Endothelial cell (in vitro differentiated cells): ENCODE measurements at places on chromosomes 5 and 9.

DNA sequence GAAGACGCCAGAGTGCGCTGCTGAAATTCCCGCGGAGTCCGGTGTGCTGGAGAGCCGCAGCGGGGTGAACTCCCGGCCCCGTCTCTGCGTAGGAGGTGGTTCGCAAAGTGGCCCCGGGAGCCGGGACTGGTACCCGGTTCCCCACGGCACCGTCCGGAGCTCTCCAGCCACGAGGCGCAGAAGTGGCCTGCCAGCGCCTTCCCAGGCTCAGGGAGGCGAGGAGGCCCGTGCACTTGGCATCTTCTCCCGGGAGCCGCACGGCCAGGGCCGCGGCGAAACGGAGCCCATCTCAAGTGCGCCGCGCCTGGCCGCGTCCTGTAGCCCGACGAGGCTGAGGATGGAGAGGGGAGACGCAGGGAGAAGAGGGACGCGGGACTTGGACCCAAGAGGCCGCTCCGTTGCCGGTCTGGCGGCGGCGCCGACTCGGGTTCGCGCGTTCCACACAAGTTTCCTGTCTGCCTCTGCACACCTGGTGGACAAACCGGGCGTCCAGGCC is 1.1 kb upstream of the IRX1 start:
- peak; percentile 33 for DNase-seq

GRCh38 chr5:8540317-8540716 is 671.4 kb downstream of the MTRR start:
- no peak for DNase-seq

- no peak for DNase-seq
Measured at GRCh38 chr5:146463446-146463845, 16.3 kb downstream of the TCERG1 start.

DNA sequence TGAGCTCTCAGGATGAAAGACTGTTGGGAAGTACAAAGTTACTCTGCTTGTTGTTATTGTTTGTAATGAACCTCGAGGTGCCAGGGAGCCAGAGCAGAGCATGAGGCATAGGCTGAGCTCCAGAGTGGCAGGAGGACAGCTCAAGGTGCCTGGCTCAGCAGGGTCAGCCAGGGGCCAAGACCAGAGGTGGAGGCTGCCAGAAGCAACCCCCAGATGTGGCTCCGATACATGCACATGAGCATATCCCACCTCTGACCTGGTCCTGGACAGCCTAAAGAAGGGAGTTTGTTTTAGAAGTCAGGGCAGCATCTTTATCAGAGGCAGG is 105.6 kb downstream of the PSD2 start:
- DNase-seq = no peak

DNA sequence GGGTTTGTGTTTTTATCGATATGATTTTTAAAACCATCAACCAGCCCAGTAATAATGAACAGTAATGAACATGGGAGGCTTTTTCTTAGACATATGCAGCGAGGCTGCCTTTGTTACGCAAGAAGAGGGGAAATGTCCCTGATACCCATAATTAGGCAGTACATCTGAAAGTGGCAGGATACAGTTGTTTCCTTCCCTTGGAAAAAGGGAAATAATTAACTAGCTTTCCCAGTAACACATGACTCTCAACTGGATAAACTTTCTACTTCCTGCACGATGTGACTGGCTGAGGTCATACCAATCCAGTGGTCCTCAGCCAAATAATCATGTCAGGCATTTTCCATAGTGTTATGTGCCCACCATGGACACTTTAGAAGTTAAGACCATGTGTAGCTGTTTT is 431.6 kb upstream of the C9orf72 start:
- DNase-seq = peak; percentile 13

DNA sequence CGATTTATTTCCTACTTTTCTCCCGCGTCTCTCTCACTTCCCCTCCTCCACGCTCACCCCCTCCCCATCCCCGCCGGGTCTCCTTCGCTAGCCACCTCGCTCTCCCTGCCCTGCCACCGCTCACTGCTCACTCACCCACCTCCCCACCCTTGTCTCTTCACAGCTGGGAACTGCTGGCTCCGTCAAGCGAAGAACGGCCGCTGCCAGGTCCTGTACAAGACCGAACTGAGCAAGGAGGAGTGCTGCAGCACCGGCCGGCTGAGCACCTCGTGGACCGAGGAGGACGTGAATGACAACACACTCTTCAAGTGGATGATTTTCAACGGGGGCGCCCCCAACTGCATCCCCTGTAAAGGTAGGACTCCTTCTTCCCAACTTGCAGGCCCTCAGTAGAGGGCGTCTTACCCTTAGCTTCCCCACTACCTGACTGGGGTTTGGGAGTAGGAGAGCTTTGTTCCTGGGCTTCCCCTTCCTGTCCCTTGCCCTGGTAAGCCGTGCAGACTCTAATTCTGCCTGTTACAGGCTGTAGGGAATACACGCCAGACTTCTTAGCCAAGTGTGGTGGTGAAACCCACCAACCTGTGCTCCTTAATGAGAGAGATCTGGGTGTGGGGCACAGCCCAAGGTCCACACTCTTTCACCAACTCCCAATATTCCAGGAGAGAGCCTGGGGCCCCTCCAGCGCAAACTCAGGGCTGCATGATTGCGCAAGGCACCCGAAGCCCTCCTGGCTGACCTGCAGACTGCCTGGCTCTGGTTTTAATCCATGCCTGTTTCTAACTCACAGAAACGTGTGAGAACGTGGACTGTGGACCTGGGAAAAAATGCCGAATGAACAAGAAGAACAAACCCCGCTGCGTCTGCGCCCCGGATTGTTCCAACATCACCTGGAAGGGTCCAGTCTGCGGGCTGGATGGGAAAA is 2.5 kb downstream of the FST start:
- peak; percentile 40 for DNase-seq

DNA sequence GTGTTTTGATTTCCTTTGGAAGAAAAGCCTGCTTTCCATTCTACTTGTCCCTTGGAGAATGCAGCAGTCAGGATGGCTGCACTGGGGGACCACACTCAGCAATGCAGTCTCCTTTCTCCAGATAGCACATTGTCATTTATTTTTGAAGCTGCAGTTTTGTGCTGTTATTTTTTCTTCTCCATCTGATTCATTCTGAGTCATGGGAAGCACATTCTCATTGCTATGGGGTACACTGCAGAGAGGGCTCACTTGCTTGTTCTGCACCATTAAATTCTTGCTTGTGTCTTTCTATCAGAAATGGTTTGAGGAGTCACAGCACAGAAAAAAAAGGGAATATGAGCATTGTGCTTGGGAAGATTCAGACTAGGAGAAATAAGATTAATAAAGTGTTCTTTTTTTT is 39.7 kb upstream of the POC5 start:
- no peak for DNase-seq

GRCh38 chr5:181243018-181243563 is 615 bp downstream of the RACK1 start:
- DNase-seq = peak; percentile 20

DNA sequence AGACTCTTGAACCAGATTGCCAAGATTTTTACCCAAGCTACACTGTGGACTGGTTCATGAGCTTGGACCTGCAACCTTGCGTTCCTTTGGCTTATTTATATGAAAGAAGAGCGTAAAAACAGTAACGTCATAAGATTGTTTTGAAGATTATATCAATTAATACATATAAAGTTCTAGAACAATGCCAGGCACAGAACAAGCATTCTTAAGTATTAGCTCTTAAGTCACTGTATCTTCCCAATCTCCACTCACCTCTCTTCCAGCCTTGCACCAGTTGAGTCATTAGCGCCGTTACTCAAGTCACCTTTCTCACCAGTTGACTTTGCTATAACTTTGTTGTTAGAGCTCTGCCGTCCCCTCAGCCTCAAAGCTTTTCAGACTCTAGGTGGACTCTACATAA is 415.7 kb downstream of the PLK2 start:
- no peak for DNase-seq

DNA sequence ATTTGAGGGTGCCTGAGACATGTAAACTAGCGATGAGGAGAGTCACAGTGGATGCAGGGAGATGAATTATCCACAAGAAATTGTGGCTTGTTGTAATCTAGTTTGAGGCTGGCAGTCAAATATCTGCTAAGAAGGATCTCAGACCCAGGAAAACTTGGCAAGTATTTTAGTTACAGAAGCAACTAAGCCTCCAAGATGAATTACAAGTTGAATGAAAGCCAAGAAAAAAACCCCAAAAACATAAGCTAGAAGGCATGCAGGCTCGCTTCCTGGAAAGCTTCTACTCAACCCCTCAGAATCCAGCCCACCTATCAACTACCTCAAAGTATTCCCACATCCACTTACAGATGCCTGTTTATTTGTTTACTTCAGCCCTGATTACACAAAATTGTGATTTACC is 696.9 kb downstream of the MAT2B start:
- no peak for DNase-seq

- DNase-seq = no peak
Measured at GRCh38 chr5:142506756-142507155, 179.1 kb downstream of the FGF1 start.

DNA sequence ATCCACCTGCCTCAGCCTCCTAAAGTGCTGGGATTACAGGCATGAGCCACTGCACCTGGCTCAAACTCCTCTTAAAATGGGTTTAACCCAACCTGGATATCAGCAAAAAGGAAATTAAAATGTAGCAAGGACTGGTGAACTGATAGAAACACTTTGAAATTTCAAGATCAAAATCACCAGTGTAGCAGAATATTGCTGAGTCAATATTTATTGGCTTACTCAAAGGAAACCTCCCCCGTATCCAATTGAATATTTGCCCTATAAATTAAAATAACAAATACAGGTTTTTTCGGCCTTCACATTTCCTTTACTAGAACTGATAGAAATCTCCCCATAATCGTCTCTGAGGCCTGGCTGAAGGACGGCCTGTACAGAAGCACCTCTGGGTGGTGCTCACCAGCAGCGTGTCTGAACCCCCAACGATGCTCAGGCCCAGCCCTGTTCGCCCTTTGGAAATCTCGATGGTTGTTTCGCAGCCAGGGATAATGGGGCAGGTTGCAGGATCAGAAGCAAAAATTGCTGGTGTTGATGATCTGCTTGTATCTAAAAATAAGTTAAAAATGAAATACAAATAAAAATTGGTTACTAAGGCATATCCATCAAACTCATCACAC is 156.6 kb downstream of the MPDZ start:
- DNase-seq = no peak

DNA sequence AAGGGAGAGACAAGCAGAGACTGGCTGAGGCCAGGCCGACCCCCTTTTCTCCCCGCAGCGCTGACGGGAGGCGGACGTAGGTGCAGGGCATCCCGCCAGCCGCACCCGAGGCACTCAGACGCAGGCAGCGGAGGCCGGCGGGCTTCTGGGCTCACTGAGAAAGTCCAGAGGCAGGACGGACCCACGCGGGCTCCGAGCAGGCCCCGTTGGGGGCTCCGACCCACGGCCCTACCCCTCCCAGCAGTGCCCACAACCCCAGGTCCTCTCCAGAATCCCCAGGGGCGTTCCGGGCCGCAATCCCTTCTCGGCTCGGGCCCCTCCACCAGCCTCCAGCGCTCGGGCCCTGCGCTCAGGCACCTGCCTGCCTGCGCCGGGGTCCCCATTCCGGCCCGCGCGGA is 543 bp downstream of the MTMR12 start:
- DNase-seq = peak; percentile 56

DNA sequence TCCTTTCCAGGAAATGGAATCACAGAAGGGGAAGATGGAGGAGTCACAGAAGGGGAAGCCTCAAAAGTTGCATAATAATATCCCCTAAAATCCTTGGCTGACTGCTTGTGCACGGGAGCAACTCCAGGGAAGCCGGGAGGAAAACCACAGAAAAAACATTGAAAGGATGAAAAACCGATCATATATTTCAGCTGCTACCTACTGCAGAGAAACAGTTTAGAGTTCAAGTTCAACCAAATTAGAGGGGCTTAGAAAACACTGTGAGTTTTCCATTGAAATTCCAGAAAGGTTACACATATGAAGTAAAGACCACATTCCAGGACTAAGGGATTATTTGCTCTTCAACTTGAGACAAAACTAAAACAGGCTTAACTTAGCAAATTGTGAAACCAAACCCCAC is 37.6 kb upstream of the MTAP start:
- no peak for DNase-seq

DNA sequence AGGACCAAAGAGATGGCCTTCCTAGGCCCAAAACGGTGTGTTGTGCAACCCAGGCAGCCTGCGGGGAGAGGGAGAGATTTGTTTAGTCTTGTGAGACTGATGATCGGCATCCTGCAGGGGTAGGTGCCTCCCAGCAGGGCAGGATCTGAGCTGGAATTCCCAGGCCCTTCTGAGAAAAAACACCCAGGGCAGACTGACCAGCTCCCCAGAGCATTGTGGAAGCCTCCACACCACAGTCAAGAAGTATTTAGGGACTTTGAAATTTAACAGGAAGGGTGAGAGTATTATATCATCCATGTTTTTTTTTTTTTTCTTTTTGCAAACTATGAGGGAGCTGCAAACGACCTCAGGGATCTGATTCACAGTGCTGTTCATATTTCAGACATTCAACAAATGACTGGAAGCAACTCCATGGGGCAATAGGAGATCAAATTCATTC is 104.5 kb upstream of the LHFPL2 start:
- DNase-seq = no peak

DNA sequence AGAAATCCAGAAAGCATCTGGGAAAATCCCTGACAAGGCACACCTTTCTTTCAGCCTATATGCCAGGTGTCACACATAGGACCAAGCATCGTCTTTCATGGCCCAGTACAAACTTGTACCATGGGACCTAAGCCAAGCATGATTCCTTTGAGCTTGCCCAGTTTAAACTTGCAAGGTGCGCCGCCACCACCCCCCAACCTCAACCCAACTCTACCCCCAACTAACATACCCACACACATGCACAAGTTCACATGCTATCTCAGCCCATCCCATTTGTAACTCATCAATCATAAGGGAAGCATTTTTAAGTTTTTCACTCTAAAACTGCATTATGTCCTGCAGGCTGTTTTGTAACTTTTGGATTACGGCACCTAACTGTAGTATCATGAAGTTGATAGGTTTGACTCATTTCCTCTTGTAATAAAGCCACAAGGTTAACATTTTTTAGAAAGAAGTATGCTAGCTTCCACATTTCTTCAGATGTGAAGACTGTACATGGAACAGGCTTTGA is 145.9 kb upstream of the FST start:
- DNase-seq = no peak

- DNase-seq = peak; percentile 11
Measured at GRCh38 chr5:112205846-112206245, 213.2 kb downstream of the EPB41L4A start.

DNA sequence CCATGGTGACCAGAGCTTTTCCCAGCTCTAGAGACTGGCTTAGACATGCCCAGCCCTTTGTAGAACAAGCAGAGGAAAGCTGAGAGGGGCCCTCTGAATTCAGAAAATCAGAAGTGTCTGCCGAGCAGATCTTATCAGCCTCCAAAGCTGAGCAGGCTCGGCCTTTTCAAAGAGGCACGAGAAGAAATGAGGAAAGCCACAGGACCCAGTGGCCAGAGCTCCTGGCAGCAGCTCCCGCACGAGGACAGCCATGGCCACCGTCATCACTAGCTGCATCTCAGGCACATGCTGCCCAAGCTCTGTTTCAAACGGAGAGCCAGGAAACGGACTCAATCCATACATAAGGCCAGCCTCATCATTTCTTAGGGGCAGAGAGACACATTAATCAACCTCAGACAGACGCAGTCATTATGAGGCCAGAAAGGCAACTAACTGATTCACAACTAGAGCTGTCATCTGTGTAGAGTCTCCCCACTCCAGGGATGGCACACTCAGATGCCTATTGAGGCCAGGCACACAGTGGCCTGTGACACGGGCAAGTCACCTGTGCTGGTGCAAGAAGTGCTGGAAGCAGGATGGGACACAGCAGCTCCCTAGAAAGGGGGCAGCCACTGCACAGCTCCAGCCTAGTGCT is 194.7 kb downstream of the FRMD3 start:
- DNase-seq = no peak

- no peak for DNase-seq
Measured at GRCh38 chr5:65563777-65564176, 681 bp downstream of the PPWD1 start.

GRCh38 chr9:22617156-22617555 is 170.5 kb downstream of the DMRTA1 start:
- DNase-seq = no peak
